ENCODE measurements at places on chromosomes 2 and 18. TPM values are rescaled to one million over a fixed set of nuclear protein-coding genes. Genes with fewer than 3 reads are reported as not detected.

CLEC4F gene
- total RNA-seq: not detected

PCARE gene
- not detected for total RNA-seq

C1GALT1C1L gene
- total RNA-seq: not detected

C1QL2 gene
- not detected for total RNA-seq

CRYGC gene
- total RNA-seq: not detected

IGFBP5 gene
- total RNA-seq: not detected

GALR1 gene
- total RNA-seq: not detected

AMER3 gene
- total RNA-seq: not detected

- no peak for DNase-seq
Measured at GRCh38 chr2:96130483-96130882, 7.8 kb downstream of the ASTL start.

DNA sequence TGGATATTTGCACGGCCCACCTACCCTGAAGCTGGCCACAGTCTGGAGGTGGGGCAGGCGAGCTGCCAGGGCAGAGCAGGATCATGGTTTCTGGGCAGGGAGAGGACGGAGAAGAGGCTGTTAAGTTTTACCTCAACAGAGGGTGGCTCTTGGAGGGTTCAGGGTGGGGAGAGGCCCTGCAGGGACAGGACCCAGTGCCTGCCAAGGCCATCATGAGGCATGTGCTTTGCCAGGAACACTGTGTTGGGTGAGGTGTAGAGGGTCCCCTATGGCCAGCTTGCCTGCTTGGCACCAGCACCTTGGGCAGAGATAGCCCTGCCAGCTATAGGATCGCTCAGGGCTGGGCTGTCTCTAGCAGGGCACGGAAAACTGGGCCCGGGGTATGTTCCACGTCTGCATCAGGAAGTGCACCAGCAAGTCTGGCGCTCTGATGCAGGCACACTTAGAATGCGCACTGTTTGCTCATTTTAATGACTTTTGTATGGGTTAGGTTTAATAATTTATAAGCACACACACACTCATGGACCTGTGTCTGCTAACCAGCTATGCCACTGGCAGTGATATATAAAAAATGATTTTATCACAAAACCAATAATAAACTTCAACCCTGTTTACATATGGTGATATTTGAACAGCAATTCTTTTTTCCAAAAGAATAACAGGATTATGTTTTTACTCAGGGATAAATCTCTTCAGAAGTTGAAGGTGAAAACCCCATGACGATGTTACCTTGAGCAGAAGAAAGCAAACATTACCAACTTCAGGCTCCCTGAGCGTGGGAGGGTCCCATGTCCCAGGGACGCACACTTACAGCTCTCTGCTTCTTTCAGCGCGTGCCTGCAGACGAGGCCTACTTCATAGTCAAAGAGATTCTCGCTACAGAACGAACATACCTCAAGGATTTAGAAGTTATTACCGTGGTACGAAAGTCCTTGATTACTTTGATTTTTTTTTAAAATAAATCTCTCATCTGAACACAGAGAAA is 46.4 kb downstream of the STK25 start:
- no peak for DNase-seq

DNA sequence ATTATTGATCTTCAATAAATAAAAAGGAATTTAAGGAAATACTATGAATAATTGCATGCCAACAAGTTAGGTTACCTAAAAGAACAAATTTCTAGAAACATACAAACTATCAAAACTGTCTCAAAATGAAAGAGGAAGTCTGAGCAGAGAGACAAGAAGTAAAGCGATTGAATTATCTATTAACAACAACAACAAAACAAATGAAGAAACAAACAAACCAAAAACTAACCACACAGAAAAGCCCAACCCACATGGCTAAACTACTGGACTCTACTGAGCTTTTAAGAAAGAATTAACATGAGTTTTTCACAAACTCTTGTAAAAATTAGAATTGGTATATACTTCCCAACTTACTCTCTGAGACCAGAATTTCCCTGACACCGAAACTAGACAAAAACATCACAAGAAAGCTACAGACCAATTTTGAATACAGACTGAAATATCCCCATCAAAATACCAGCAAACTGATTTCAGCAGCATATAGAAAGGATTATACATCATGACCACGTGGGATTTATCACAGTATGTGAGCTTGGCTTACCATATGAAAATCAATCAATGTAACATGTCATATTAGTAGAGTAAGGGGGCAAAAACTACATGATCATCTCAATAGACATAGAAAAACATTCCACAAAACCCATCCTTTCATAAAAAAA is 16.6 kb upstream of the GALNT1 start:
- no peak for DNase-seq

- no peak for DNase-seq
Measured at GRCh38 chr2:214201892-214202291, 209.0 kb upstream of the VWC2L start.

DNA sequence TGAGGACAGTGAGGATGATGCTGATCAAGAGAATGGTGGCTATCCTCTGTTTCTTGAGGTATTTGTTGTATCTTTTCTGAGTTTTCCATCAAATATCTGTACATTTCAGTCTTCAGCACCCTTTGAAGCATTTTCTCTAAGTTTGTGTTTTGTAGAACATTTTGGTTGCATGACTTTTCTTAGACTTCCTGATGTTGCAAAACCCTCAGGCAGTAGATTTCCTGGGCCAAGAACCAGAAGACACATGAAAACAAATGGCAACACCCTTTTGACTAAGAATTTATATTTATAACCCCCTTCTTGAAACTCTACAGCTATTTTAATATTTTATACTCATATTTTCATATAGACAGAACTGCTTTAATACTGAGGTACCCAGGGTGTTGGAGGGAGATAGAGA is 16.2 kb downstream of the HNMT start:
- no peak for DNase-seq

- DNase-seq: no peak
Measured at GRCh38 chr2:226114436-226114835, 685.2 kb downstream of the IRS1 start.

DNA sequence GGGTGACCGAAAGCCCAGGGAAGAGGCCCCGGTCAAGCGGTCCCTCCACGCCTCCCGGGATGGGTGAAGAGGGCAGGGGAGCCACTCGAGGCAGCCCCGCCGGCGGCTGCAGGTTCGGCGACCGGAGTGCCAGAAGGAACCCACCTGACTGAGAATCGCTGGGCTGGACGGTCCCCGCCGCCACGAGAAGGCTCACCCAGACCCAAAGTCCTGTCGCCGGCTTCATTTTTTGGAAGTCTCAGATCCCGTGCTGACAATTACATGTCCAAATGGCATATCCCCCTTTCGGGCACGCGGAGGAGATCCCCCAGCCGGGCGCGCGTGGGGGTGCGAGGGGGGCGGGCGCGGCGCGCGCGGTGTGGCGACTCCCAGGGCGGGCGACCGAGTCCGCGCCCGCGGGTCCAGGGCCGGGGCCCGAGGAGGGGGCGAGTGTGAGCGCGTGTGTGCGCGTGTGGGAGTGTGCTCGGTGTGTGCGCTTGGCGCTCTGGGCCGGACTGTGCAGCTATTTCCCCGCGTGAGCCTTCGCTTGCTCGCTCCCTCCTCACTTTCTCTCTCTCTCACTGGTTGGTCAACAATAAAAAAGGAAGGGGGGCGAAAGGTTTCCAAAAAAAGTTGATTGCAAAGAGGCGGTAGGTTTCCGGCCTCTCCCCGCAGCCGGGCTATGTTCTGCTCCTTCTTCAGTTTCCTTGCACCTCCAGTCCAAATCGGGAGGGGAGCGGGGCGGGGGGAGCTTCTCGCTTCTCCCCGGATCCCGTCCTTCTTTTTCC is at the start of gene ERBB4:
Gene ERBB4, minus strand, starts transcription at position 498 of the 767 bp plus-strand sequence. Its CDS starts 272 bp downstream, at position 226.
- DNase-seq: no peak

DNA sequence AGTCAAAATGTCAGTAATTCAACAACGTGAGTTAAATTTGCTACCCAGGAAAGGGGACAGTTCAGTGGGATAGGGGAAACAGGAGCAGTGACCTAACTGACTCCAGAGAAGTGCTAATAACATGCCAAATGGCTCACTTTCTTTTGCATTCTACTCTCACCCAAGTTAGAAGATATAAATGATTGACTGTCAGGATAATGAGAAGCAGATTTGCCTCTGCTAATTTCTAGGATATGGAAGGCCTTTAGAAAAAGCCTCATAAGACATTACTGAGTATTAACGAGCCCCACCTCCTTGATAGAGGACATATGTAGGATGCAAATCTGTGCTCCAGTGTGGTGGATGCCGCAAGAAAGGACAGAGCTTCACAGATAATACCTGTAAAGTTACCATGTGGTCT is 318.6 kb upstream of the NT5C1B start:
- DNase-seq: no peak

DNA sequence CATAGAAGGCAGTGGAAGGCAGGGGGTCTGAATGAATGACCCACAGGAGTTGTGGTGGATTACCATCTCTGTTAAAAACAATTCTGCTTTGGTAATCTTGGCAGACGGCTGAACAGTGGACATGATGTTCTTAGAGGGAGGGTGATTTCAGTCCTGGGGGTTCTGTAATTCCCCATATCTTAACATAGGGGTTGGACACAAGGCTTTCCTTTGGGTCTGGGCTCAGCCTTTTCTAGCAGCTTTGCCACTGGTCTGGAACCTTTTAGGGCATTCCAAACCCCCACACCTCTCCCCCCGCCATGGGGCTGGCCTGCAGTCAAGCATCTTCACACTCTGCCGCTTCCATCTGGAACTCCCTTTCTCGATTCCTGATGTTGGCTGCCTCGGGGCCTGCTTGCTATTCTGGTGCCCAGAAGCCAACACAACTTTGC is 50.3 kb downstream of the RPL37A start:
- DNase-seq: no peak

- DNase-seq: no peak
Measured at GRCh38 chr2:138712212-138712979, 67.8 kb downstream of the NXPH2 start.

DNA sequence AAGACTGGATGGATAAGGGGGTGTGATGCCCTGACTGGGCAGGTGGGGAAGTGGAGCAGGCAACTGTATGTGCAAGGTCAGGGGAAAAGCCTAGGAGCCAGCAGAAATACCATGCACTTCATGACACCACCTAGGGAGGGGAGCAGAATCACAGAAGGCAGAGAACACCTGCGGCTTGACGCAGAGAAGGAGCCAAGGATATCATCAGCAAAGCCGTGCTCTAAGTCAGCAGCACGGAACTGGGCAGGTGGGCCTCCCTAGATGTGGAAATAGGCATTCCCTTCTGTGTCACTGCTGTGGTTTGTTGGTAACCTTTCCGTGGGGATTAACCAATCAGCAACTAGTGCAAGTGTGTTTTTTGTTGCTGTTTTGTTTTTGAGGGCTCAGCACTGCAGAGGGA is 41.3 kb downstream of the HDLBP start:
- DNase-seq: no peak

Data from activated B cell treated with CpG ODN at 0.5 μM for 24 hours (primary cell).